Fibroblast of gingiva (primary cell): ENCODE measurements at places on chromosomes 13 and 19.

DNA sequence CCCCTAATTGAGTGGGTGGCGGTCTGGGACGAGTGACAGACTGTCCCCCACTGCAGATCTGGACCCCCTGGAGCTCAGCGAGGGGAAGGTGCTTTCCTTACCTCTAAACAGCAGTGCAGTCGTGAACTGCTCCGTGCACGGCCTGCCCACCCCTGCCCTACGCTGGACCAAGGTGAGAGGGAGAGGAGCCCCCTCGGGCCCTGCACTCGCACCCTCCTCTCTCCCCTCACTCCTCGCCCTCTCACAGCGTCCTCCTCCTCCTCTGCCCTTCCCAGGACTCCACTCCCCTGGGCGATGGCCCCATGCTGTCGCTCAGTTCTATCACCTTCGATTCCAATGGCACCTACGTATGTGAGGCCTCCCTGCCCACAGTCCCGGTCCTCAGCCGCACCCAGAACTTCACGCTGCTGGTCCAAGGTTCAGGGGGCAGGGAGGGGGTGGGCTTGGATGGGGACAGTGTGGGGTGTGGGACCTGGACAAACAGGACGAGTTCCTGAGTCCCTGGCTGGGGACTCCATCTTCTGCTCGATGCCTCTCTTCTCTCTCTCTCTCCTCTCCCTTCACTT is 9.6 kb downstream of the BCAM start:
- DNase-seq: no peak

- DNase-seq: no peak
Measured at GRCh38 chr19:10510301-10510802, 6.9 kb downstream of the S1PR5 start.

GRCh38 chr19:54561840-54562239 is 11.8 kb upstream of the LILRA2 start:
- DNase-seq: no peak

GRCh38 chr13:52034616-52035226 is 10.2 kb downstream of the UTP14C start:
- DNase-seq: no peak
